ENCODE measurements at places on chromosomes 2 and 18. TPM values are rescaled to one million over a fixed set of nuclear protein-coding genes. Genes with fewer than 3 reads are reported as not detected.

Gene PPP1CB
- 141 TPM for total RNA-seq

Gene TFCP2L1
- total RNA-seq, result 18.1 TPM

Gene TEX44
- not detected for total RNA-seq

Gene ZNF892
- total RNA-seq, result 4.2 TPM

Gene POTEC
- not detected for total RNA-seq

Gene B3GNT7
- 5.7 TPM for total RNA-seq

Gene CNRIP1
- total RNA-seq, result 21.4 TPM

DNA sequence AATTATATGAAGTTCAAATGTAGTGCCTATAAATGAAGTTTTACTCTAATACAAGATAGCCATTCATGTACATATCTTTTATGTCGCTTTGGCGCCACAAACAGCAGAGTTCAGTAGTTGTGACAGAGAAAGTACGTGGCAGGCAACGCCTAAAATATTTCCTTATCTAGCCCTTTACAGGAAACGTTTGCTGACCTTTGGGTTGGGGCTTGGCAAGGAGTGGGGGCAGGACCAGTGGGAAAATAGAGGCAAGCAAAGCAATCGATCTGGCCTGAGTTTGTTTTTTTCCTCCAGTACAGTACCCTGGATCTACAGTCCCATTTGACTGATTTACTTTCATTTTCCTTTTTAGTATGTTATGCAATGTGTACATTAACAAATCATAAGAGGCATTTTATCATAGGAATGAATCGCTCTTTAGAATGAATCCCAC lies 13.1 kb downstream of the CCDC68 start:
- H3K27ac ChIP-seq, result peak overlapping the region; percentile 73
- H3K27me3 ChIP-seq, result no peaks in the 10 kb centered on the region
- H3K4me3 ChIP-seq, result peak overlapping the region; percentile 30
- H3K4me1 ChIP-seq, result peaks cover 4% of the 10 kb centered on the region
- H3K36me3 ChIP-seq, result no peaks in the 10 kb centered on the region

DNA sequence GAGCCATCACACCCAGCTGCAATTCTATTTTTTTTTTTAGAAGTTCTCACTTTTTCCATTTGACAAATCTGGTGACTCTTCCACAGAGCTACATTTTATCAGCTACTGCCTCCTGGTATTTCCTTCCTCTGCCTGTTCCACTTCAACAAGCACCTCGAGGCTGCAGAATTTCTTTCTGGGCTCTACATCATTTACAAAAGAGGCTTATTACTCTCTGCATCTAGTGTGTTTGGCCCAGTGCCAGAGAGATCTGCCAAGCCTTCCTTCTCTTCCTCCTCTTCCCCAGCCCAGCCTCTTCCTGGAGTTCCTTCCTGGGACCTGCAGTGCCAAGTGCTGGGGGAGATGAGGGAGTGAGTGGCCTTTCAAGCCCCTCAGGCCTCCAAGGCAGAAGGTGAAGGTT lies 119.6 kb upstream of the ITGA6 start:
- no peak for DNase-seq
- H3K27me3 ChIP-seq, result no peaks in the 10 kb centered on the region
- no peak overlapping the region for H3K4me3 ChIP-seq
- H3K36me3 ChIP-seq, result no peaks in the 10 kb centered on the region
- H3K4me1 ChIP-seq, result peaks cover 3% of the 10 kb centered on the region

DNA sequence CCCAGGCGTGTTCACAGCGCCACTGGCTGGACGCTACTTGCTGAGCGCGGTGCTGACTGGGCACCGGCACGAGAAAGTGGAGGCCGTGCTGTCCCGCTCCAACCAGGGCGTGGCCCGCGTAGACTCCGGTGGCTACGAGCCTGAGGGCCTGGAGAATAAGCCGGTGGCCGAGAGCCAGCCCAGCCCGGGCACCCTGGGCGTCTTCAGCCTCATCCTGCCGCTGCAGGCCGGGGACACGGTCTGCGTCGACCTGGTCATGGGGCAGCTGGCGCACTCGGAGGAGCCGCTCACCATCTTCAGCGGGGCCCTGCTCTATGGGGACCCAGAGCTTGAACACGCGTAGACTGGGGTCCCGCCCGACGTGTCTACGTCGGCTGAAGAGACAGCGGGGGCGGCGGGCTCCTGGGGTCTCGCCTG lies 891 bp upstream of the KHK start:
- peak overlapping the region; percentile 75 for H3K4me3 ChIP-seq
- H3K4me1 ChIP-seq, result peaks cover 29% of the 10 kb centered on the region
- DNase-seq, result no peak
- no peaks in the 10 kb centered on the region for H3K36me3 ChIP-seq
- no peaks in the 10 kb centered on the region for H3K27me3 ChIP-seq

GRCh38 chr2:97713296-97714083 lies at the start of gene ZAP70:
Gene ZAP70, plus strand, starts transcription at chr2:97713576. Its CDS starts 10,461 bp downstream, at chr2:97724037.
- peak within 1 kb of the TSS; percentile 11 for H3K27ac ChIP-seq
- DNase-seq, result no peak
- no peaks in the 10 kb centered on the region for H3K4me1 ChIP-seq
- no peaks in the 10 kb centered on the region for H3K36me3 ChIP-seq

- DNase-seq, result no peak
- no peak overlapping the region for H3K4me3 ChIP-seq
- H3K27me3 ChIP-seq, result no peaks in the 10 kb centered on the region
- no peak overlapping the region for H3K27ac ChIP-seq
- peaks cover 6% of the 10 kb centered on the region for H3K4me1 ChIP-seq
- H3K36me3 ChIP-seq, result no peaks in the 10 kb centered on the region
Observed at GRCh38 chr2:23350041-23350791, 34.8 kb upstream of the KLHL29 start.

DNA sequence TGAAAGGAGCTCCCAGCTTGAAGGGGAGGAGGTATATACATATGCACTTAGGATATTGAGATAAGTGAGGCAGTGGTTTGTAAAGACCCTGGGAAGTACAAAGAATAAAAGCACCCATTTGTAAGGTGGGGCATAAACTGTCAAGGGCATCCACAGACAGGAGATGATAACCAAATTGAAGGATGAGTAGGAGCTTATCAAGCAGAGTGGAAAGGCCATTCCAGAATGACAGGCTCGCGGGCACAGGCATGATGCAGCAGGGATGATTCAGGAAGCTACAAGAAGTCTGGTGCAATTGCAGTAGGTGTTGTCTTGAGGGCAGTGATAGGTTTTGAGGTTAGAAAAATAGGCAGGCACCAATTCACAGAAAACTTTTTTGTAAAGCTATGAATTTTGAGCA lies 504.8 kb downstream of the PIK3C3 start:
- no peak overlapping the region for H3K27ac ChIP-seq
- no peak overlapping the region for H3K4me3 ChIP-seq
- no peaks in the 10 kb centered on the region for H3K27me3 ChIP-seq

GRCh38 chr2:168658706-168659105 lies 143.7 kb upstream of the NOSTRIN start:
- DNase-seq, result no peak
- no peak overlapping the region for H3K27ac ChIP-seq
- H3K36me3 ChIP-seq, result no peaks in the 10 kb centered on the region

DNA sequence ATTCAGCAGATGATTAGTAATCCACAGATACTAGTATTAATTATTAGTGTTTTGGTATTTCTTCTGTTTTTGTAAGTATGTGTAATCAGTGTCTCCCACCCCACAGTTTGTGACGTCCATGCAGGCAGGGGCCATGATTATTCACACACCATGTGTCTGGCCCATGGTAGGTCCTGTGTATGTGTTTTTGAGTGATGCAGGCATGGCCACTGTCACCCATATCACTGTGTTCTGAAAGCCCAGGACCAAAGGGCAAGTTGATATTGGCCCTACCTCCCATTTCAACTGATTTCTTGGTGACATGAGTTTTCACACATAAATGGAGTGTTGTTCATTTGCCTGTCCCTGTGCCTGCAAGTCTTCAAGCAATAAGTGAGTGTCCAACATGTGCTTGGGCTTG lies 104.0 kb downstream of the TSHZ1 start:
- no peak overlapping the region for H3K4me3 ChIP-seq
- DNase-seq, result no peak
- H3K27ac ChIP-seq, result no peak overlapping the region
- H3K27me3 ChIP-seq, result no peaks in the 10 kb centered on the region

DNA sequence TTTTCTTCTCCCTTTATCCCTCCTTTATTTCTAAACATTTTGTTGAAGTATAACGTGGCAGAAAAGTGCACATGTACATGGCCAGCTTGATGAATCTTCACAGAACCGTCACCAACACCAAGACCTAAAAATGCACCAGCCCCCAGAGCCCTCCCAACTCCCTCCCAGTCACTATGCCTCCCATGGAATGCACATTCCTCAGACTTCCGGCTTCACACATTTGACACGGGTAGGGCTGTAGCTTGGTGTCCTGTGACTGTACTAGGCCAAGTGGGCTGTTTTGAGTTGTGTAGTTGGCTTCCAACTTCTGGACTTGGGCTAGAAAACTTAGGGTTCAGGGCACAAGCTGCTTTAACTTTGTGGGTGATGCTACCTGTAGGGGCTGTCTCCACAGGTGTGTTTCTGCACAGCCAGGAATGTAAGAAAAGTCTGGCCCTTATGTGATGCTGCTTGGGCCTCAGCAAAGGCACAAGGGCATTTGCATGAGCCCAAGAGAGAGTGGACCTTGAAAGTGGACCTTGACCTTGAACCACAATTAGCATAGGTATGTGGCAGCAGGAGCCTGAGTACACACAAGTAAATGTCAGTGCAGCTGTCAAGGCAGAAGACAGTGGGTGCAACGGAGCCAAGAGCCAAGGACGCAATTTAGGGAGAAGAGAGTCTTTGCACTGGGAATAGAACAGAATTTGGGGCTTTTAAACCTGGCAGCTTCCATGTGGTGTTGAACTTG lies 78.4 kb downstream of the SEPTIN10 start:
- no peak overlapping the region for H3K4me3 ChIP-seq
- H3K27ac ChIP-seq, result no peak overlapping the region
- no peaks in the 10 kb centered on the region for H3K27me3 ChIP-seq
- DNase-seq, result no peak
- H3K36me3 ChIP-seq, result no peaks in the 10 kb centered on the region

GRCh38 chr2:176637142-176637485 lies 367.9 kb downstream of the MTX2 start:
- peak overlapping the region; percentile 76 for H3K27ac ChIP-seq
- no peak for DNase-seq
- H3K4me3 ChIP-seq, result peak overlapping the region; percentile 62

- DNase-seq, result peak; percentile 19
- no peaks in the 10 kb centered on the region for H3K27me3 ChIP-seq
- no peak overlapping the region for H3K4me3 ChIP-seq
- H3K36me3 ChIP-seq, result no peaks in the 10 kb centered on the region
- H3K4me1 ChIP-seq, result no peaks in the 10 kb centered on the region
Observed at GRCh38 chr2:197255543-197255942, 55.0 kb downstream of the ANKRD44 start.

GRCh38 chr2:230864605-230865306 lies at the start of gene ITM2C:
Gene ITM2C, plus strand, starts transcription at chr2:230864942. Its CDS starts 84 bp downstream, at chr2:230865026.
- H3K4me3 ChIP-seq, result peak within 1 kb of the TSS; percentile 72
- peaks cover 56% of the 10 kb centered on the region for H3K27me3 ChIP-seq
- peak within 1 kb of the TSS; percentile 74 for H3K27ac ChIP-seq

GRCh38 chr2:210172219-210172575 lies 988 bp upstream of the KANSL1L start:
- no peaks in the 10 kb centered on the region for H3K27me3 ChIP-seq
- H3K4me3 ChIP-seq, result peak overlapping the region; percentile 92
- H3K27ac ChIP-seq, result peak overlapping the region; percentile 100
- H3K36me3 ChIP-seq, result no peaks in the 10 kb centered on the region
- H3K4me1 ChIP-seq, result peaks cover 41% of the 10 kb centered on the region

GRCh38 chr2:135311268-135311667 lies 219.8 kb downstream of the ZRANB3 start:
- no peaks in the 10 kb centered on the region for H3K36me3 ChIP-seq
- H3K27me3 ChIP-seq, result no peaks in the 10 kb centered on the region
- no peak overlapping the region for H3K27ac ChIP-seq
- H3K4me3 ChIP-seq, result no peak overlapping the region
- DNase-seq, result no peak
- H3K4me1 ChIP-seq, result no peaks in the 10 kb centered on the region
